ENCODE measurements at places on chromosomes 5 and 9. TPM values are rescaled to one million over a fixed set of nuclear protein-coding genes. Genes with fewer than 3 reads are reported as not detected.

PDE6A gene
- not detected for total RNA-seq

TCF7 gene
- 3.9 TPM for total RNA-seq

CDX1 gene
- not detected for total RNA-seq

WWC1 gene
- 0.17 TPM for total RNA-seq

TMEM252 gene
- total RNA-seq: not detected

GAPT gene
- total RNA-seq: not detected

TSLP gene
- 2.5 TPM for total RNA-seq

DNAJC25 gene
- total RNA-seq: 6.6 TPM

SPAG8 gene
- 1.5 TPM for total RNA-seq

FIBCD1 gene
- total RNA-seq: 9.3 TPM

SLC34A3 gene
- total RNA-seq: not detected

LHFPL2 gene
- 46.3 TPM for total RNA-seq

TOR1B gene
- total RNA-seq: 19.1 TPM

GPR150 gene
- total RNA-seq: 0.32 TPM

CDH6 gene
- total RNA-seq: 62.3 TPM

PCDHGA8 gene
- total RNA-seq: 4.4 TPM

NDUFAF2 gene
- 15.8 TPM for total RNA-seq

PCDHGC4 gene
- total RNA-seq: 3.3 TPM

SLC25A48 gene
- not detected for total RNA-seq

OBP2B gene
- not detected for total RNA-seq

ADAMTS16 gene
- not detected for total RNA-seq

LRRC26 gene
- not detected for total RNA-seq

SLC34A1 gene
- not detected for total RNA-seq

TMOD1 gene
- total RNA-seq: 0.16 TPM

GLDC gene
- 0.09 TPM for total RNA-seq

FSTL4 gene
- total RNA-seq: not detected

SLC1A1 gene
- total RNA-seq: 4.8 TPM

TTC39B gene
- 9.1 TPM for total RNA-seq

ERAP2 gene
- 4.8 TPM for total RNA-seq

TAF11L11 gene
- total RNA-seq: not detected

CDC23 gene
- 13.1 TPM for total RNA-seq

PCYOX1L gene
- 3.7 TPM for total RNA-seq

PPP1R26 gene
- 5.7 TPM for total RNA-seq

ABO gene
- total RNA-seq: not detected

IGFBPL1 gene
- not detected for total RNA-seq

ROR2 gene
- total RNA-seq: 5.8 TPM

SPINK4 gene
- not detected for total RNA-seq

SLC38A9 gene
- 31.1 TPM for total RNA-seq

CTXN3 gene
- not detected for total RNA-seq

EFNA5 gene
- 0.77 TPM for total RNA-seq

SPOCK1 gene
- total RNA-seq: 53.9 TPM

Data from bronchial smooth muscle cell (primary cell).